ENCODE measurements at places on chromosomes 13 and 19. TPM values are rescaled to one million over a fixed set of nuclear protein-coding genes. Genes with fewer than 3 reads are reported as not detected.

The MAP4K1 gene
- total RNA-seq = 0.59 TPM

The MAG gene
- total RNA-seq = 0.69 TPM

The PRTN3 gene
- 28.9 TPM for total RNA-seq

DNA sequence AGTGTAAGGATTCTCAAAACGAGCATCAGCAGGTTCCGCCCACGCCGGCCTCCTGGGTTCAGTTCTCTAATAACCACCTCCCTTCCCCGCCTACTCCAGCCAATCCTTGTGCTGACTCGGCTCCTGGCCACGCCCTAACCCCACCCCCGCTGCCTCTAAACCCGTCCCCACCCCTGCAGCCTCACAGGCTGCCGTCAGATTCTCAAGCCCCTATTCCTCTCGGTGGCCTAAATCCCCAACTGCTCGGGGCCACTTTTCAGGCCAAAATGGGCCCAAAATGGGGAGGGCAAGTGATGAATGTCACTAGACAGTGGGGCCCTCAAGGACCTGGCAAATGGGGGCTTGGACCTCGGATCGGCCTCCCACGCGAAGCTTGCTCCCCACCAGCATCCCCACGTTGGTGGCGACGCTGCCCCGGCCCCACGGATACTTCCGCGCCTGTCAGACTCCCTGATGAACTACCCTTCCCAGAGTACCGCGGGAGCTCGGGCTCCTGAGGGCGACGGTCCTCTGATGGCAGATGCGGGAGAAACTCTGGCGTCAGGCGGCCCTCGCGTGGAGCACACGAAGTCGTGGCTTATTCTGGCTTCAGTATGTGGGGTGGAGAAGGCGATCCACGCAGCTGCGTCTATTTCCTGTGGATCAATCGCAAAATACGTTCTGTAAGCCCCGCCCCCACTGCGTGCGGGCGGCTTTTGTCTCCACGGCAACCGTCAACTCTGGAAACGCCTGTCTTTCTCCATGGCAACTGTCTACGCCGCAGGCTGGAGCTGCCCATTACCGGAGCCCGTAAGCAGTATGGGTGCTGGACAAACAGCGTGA lies 24.8 kb downstream of the ZNF473 start:
- peak; percentile 67 for DNase-seq

The ZNF649 gene
- total RNA-seq = 21.1 TPM

DNA sequence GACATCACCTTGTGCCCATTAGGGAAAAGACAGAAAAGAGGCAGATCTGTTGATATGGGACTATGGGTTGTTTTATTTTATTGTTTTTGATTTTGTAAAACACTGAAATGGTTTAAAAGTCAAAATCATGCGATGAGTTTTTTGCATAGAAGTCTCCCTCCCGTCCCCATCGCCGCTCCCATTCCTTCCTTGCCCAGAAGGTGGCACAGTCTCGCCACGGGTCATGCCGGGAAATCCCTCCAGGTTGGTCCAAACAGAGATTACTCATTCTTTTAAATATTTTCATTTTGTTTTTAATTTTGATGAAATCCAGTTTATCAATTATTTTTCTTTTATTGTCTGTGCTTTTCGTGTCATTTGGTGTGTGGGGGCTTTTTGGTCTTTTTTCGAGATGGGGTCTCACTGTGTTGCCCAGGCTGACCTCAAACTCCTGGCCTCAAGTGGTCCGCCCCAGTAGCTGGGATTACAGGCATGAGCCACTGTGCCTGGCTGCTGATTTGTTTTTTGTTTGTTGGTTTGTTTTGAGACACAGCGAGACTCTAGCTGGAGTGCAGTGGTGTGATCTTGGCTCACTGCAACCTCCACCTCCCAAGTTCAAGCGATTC lies 9.2 kb downstream of the PGPEP1 start:
- DNase-seq = no peak

DNA sequence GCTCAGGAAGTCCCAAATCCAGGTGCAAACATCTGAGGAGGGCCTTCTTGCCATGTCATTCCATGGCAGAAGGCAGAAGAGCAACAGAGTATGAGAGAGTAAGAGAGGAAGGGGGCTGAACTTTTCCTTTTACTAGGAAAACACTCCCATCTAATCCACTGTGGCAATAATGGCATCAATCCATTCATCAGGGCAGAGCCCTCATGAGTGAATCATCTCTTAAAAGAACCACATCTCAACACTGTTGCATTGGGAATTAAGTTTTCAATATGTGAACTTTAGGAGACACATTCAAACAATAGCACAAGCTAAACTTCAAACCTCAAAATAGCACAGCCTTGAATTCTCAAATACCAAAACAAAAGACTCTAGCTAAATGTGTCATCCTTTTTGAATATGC lies 264.5 kb downstream of the KCTD12 start:
- DNase-seq = peak; percentile 32

The COG3 gene
- total RNA-seq = 40.9 TPM

Data from skin of body (tissue), 3 donors.